ENCODE measurements at places on chromosomes 1 and 21.

GRCh38 chr1:183024317-183025009, 1.2 kb downstream of the LAMC1 start:
- peak; percentile 59 for DNase-seq
- peak overlapping the region; percentile 71 for H3K4me3 ChIP-seq
- H3K36me3 ChIP-seq: no peaks in the 10 kb centered on the region

DNA sequence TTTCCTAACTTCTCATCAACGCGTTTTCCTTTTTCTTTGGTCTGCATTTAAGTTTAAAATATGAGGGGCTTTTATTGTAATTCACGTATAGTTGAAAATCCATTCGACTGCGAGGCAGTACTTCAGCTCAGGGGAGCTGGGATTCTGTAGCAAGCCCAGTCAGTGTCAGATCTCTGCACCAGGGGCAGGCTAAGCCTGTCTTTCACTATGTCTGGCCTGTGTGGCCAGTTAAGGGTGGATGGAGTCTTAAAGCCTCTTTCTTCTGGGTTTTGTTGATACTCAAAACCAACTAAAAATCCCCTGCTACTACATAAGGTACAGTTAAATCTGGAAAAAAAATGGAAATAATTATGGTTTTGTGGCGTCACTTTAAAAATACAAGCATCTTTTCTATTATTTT, 124.7 kb downstream of the TYW3 start:
- H3K27me3 ChIP-seq: no peaks in the 10 kb centered on the region
- no peak overlapping the region for H3K27ac ChIP-seq
- H3K4me3 ChIP-seq: no peak overlapping the region
- no peaks in the 10 kb centered on the region for H3K4me1 ChIP-seq
- no peak for DNase-seq

- no peak for DNase-seq
- H3K4me3 ChIP-seq: no peak overlapping the region
- no peaks in the 10 kb centered on the region for H3K27me3 ChIP-seq
- no peak overlapping the region for H3K27ac ChIP-seq
- H3K36me3 ChIP-seq: no peaks in the 10 kb centered on the region
These were observed 38.6 kb downstream of the ATP1B1 start for GRCh38 chr1:169144941-169145626.

GRCh38 chr1:31198600-31198999, 41.1 kb downstream of the NKAIN1 start:
- no peaks in the 10 kb centered on the region for H3K36me3 ChIP-seq
- no peak overlapping the region for H3K27ac ChIP-seq
- no peaks in the 10 kb centered on the region for H3K27me3 ChIP-seq
- no peak for DNase-seq
- H3K4me3 ChIP-seq: no peak overlapping the region
- no peaks in the 10 kb centered on the region for H3K4me1 ChIP-seq

GRCh38 chr1:245566134-245566533, 411.3 kb downstream of the KIF26B start:
- no peaks in the 10 kb centered on the region for H3K4me1 ChIP-seq
- no peaks in the 10 kb centered on the region for H3K27me3 ChIP-seq
- DNase-seq: no peak
- no peak overlapping the region for H3K4me3 ChIP-seq

GRCh38 chr21:43994085-43994484, 18.0 kb upstream of the TRAPPC10 start:
- H3K36me3 ChIP-seq: no peaks in the 10 kb centered on the region
- H3K4me3 ChIP-seq: no peak overlapping the region
- no peak for DNase-seq
- no peaks in the 10 kb centered on the region for H3K27me3 ChIP-seq

- peaks cover 64% of the 10 kb centered on the region for H3K36me3 ChIP-seq
- H3K4me1 ChIP-seq: peaks cover 43% of the 10 kb centered on the region
- no peak overlapping the region for H3K27ac ChIP-seq
- peak; percentile 0 for DNase-seq
- no peak overlapping the region for H3K4me3 ChIP-seq
These were observed 7.6 kb downstream of the ENO1 start for GRCh38 chr1:8870616-8871538.

DNA sequence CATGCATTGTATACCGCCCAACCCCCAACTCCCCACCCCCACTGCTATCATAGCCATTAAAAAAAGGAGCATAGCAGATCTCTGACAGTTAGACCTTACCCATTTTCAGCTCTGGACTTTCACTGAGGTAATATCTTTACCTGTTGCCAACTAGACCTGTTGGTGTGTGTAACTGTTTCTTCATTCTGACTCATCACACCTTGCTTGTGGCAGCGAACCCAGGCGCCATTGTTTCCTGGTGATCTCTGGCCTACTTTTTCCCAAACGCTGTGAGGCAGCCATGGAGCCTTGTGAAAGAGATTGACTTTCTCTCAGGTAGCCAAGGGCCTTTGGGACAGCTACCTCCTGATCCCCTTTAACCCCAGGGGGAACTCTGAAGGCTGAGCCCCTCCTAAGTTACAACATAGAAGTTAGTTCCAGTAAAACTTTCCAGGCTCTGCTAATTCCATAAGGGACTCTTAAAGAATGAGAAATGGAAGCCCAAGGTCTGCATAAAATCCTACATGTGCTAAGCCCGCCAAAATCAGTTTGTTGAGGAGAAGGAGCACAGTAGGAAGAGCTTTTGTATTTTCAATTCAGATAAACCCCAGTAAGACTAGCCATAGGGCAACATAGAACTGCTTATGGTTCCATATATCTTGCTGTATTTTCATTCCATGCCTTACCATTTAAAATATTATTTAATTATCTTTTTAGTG, 196.1 kb upstream of the CAMK1G start:
- H3K36me3 ChIP-seq: no peaks in the 10 kb centered on the region
- no peak overlapping the region for H3K4me3 ChIP-seq
- H3K27ac ChIP-seq: no peak overlapping the region
- H3K27me3 ChIP-seq: no peaks in the 10 kb centered on the region
- no peak for DNase-seq

GRCh38 chr21:38433471-38433870, 64.8 kb downstream of the ERG start:
- DNase-seq: no peak
- peaks cover 16% of the 10 kb centered on the region for H3K4me1 ChIP-seq
- no peak overlapping the region for H3K27ac ChIP-seq
- H3K36me3 ChIP-seq: peaks cover 21% of the 10 kb centered on the region
- no peaks in the 10 kb centered on the region for H3K27me3 ChIP-seq

GRCh38 chr1:23526329-23527041, 4.5 kb downstream of the E2F2 start:
- no peaks in the 10 kb centered on the region for H3K36me3 ChIP-seq

DNA sequence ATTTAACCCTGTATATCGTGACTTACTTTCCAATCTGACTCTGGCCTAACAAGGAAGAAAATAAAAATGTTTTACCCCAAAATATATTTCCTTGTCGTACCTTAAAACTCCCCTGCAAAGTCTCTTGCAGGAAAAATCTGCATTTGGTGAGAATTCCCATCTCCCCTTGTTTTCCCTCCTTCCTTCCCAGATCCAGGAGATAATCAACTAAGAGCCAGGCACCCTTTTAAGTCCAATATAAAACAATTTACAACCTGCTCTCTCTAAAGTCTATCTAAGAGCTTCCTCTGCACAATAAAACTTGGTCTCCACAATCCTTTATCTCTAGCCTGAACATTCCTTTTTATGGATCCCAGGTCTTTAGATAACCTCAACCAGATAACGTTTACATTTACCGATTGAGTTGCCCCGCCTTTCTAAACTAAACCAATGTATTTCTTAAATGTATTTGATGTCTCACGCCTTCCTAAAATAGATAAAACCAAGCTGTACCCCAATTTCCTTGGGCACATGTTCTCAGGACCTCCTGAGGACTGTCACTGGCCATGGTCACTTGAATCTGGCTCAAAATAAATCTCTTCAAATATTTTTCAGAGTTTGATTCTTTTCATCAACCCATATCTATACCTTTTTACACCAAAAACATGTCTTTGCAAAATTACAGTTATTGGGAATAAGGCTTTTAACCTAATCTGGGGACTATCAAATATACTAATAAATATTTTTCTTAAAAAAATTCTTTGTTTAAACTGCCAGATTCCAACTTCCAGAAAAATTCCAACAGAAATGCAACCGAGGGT, 993 bp downstream of the DDX59 start:
- peaks cover 29% of the 10 kb centered on the region for H3K4me1 ChIP-seq
- peak overlapping the region; percentile 97 for H3K27ac ChIP-seq
- no peak for DNase-seq
- H3K4me3 ChIP-seq: peak overlapping the region; percentile 99
- H3K36me3 ChIP-seq: no peaks in the 10 kb centered on the region

- no peaks in the 10 kb centered on the region for H3K27me3 ChIP-seq
- H3K4me3 ChIP-seq: no peak overlapping the region
- H3K4me1 ChIP-seq: peaks cover 28% of the 10 kb centered on the region
- no peaks in the 10 kb centered on the region for H3K36me3 ChIP-seq
- H3K27ac ChIP-seq: no peak overlapping the region
These were observed 55.0 kb downstream of the ALG14 start for GRCh38 chr1:95017775-95018174.

- H3K4me1 ChIP-seq: no peaks in the 10 kb centered on the region
- H3K27ac ChIP-seq: no peak overlapping the region
- H3K27me3 ChIP-seq: no peaks in the 10 kb centered on the region
These were observed 108.8 kb downstream of the KIF26B start for GRCh38 chr1:245263529-245264095.

All from endothelial cell of umbilical vein (primary cell).